ENCODE measurements at places on chromosomes 11 and 22.

- DNase-seq, result no peak
Measured at GRCh38 chr22:20213833-20214708, 54.0 kb downstream of the RTN4R start.

GRCh38 chr22:40602231-40602630 lies 34.3 kb downstream of the MRTFA start:
- no peak for DNase-seq

DNA sequence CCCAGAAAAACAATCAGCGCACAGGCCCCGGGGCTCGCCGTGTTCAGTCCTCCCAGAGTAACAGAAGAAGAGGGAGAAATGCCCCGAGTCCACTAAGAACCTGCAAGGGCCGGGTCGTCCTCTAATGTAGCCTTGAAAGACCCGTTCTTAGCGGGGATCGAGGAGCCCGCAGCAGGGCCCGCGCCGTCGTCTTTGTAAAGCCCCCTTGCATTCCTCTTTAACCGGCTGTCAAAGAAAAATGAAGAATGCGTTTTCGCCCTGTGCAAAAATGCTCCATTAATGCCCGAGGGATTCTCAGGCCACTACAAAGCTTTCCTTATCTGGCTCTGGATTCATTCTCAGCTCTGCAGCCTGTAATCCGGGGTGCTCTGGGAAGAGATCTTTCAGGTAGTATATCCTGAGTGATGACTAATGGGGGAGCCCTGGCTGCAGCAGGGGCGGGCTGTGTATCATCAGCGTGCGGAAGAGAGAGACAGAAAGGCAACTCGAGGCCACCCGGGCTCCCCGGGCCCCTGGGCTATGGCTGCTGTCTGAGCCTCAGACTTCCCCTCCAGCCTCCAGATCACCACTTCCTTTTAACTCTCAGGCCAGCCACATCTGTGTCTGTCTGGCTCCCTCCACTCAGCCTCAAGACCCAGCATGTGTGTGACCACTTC lies 78.2 kb downstream of the FBLN1 start:
- DNase-seq, result no peak

- no peak for DNase-seq
Measured at GRCh38 chr11:130675371-130675821, 227.0 kb downstream of the ADAMTS15 start.

GRCh38 chr11:12693479-12694182 lies 19.4 kb downstream of the TEAD1 start:
- no peak for DNase-seq

GRCh38 chr11:134332782-134333181 lies 994 bp downstream of the GLB1L2 start:
- no peak for DNase-seq

GRCh38 chr11:20070459-20070858 lies 89.8 kb downstream of the DBX1 start:
- DNase-seq, result no peak

DNA sequence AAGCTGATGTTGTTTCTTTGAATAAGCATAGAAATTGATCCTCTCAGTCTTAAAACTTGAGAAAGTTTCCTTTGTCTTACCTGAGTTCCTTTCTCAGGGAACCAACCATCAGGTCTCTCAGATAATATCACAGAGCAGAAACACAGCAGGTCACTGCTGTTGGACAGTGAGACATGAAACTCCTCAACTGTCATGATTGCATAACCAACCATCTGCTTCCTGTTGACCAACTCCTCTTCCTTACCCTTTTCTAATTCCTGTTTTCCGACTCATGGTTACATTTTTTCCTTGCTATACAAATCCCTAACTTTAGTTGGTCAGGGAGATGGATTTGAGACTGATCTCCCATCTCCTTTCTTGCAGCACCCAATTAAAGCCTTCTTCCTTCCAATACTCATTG lies 845.3 kb downstream of the FAM181B start:
- no peak for DNase-seq

DNA sequence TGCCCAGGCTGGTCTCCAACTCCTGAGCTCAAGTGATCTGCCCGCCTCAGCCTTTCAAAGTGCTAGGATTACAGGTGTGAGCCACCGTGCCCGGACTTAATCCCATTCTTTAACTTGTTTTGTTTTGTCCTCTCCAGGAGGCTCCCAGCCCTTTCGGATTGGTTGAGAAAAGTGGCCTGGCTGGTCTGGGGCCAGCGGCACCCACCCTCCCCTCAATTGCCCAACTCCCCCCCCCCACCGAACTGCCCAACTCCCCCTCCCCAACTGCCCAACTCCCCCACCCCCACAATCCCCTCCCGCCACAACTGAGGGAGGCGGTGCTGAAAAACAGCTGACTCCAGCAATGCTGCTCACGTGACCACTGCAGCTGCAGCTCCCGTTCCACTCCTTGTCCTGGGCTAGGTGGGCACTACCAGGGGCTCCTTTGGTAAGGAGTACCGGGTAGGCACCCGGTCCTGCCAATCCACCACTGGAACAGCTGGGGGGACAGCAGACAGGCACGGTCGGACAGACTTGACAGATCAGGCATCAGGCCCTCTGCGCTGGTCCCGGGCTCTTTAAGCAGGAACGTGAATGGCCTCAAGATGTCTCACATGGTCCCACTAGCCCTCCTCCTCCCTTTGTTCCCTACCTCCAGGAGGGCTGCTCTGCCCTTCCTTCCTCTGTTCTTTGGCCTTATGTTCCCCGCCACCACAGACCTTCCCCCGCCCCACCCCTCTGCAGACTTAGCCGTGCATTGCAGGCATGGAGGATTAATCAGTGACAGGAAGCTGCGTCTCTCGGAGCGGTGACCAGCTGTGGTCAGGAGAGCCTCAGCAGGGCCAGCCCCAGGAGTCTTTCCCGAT lies at the start of gene TCN2:
TCN2 (plus strand) TSS at position 720 of the 845 bp plus-strand sequence. CDS start 158 bp downstream, outside the sequence.
- peak; percentile 48 for DNase-seq

DNA sequence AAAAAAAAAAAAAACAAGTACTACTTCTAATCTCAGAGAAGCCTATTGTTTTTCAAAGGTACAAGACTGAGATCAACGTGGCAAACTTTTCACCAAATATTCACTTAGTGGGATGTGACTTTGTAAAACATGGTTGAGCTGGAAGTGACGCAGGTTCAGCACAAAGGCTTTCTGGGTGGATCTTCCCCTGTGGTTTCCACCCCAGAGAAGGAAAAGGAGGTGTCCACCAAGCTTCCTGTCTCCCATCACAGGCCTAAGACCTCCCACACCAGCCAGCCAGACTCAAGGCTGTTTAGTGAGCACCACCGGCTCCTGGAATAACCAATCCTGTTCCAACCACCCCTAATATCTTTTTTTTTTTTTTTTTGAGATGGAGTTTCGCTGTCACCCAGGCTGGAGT lies 5.7 kb downstream of the TMEM184B start:
- DNase-seq, result peak; percentile 45

GRCh38 chr22:27283714-27284113 lies 517.8 kb downstream of the MN1 start:
- DNase-seq, result no peak

GRCh38 chr11:128492903-128493569 lies 94.3 kb downstream of the ETS1 start:
- no peak for DNase-seq

GRCh38 chr11:78949976-78950690 lies 375.5 kb upstream of the NARS2 start:
- DNase-seq, result no peak

DNA sequence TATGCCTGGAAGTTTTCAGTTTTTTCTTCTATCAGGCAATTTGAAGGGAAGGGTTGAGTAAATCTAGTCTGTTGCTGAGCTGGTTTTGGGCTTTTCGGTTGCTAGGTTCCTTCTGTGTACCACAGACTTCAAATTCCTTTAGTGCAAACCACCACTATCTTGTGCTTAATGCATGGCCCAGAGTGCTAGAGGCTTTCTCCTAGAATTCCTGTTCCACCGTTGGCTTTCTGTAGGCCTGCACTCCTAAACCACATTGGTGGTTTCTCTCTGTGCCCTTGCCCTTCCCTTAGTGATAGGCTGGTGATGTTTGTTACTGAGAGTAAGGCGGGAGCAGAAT lies 47.1 kb upstream of the CTSC start:
- DNase-seq, result no peak

DNA sequence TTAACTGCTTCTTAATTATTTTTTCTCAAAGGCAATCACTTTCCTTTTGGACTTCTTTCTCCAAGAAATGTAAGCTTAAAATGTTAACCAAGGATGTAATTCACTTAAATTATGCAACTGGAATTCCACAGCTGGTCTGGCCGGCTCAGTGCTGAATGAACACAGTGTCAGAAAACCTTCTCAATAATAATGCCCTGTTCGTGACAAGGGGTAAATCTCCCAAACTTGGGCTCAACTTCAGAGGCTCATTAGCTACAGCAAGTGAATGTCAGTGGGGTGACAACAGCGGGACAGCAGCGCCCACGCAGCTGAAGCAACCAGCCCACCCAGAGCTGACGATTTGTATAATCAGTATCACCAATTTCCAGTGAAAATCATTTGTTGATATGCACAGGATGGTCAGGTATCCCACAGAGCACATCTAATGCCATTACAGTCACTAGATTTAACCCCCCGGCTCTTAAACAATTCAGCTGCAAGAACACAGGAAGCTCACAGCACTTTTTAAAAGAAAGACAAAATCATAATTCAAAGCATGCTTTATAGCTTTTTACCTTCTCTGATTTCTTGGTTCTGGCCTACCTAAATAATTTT lies 704.8 kb downstream of the DLG2 start:
- DNase-seq, result no peak

- DNase-seq, result no peak
Measured at GRCh38 chr11:45316258-45316657, 30.1 kb upstream of the SYT13 start.

DNA sequence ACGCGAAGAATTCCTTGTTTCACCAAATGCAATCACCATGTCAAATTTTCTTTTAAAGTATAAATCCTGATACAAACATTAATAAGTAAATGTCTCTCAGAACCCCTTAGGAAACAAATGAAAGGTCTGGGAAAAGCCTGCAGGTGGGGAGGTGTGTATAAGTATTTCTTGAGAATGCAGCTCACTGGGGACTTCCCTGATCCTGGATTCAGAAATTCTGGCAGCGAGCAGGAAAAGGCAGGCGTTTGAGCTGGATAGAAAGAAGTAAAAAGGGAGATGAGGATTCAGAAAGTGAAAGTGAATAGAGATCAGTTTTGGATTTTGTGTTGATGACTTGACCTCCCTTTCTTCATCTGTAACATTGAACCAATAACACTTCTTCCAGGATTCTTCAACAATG lies 68.3 kb upstream of the CTSC start:
- no peak for DNase-seq

DNA sequence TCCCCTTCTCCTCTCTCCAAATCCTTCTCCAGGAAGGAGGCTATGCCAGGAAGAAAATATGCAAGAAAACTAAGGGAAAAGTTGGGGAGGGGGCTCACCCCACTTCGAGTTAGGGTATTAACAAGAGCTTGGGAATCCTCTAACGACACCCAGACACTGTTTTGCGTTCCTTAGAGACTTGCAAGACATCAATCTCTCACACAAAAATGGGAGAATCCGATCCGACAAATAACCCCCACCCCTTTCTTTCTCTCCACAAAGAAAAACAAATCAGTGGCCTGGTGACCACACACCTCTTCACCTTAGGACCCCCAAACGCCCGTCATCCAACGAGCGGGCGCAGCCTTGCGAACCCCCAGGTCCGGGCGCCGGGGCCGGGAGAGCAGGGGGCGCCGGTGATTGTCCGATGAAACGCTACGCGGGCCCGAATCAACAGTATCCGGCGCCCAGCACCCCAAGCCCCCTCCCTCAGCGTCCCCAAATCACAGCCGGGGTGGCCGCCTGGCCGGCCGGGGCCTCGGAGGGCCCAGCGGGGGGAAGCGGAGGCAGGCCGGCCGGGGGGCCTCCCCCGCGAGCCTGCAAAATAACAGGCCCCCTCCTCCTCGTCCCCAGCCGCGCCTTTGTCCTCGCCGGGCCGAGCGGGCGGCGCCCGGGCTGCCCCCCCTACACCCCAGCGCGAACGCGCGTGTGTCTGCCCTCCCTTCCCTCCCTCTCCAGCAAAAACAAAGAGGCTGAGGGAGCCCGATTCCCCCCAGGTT lies 690 bp downstream of the CSNK1E start:
- DNase-seq, result peak; percentile 40

DNA sequence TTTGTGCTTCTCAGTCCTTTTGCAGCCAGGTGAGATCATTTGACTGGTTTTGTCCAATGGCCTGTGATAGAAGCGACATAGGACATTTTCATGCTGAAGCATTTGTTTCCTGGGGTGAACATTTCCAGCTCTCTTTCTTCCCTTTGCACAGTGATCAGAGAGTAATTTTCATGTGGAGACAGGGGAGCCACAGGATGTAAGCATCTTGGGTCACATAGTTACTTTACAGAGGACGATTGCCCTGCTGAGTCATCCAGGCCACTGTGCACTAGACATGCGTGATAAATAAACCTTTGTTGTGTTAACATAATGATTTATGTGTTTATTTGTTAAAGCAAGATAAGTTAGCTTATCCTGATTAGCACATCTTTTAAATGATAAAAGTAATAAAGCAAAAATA lies 263.5 kb upstream of the CCDC179 start:
- no peak for DNase-seq

DNA sequence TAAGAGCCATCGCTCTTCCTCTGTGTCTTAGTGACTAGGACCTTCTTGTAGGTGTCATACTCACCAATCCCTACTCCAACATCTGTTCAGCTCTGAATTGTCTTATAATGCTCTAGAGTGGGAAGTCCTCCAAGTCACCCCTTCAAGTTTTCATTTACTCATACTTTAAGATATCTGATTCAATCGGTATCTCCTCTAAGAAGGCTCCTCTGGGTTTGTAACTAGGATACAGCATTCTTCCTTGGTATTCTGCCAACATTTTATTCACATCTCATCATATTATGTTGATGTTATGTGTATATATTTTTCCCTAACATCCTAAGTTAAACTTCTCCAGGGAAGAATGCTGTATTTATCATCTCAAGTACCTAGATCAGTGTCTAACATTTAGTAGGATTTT lies 662.1 kb downstream of the NTM start:
- no peak for DNase-seq

DNA sequence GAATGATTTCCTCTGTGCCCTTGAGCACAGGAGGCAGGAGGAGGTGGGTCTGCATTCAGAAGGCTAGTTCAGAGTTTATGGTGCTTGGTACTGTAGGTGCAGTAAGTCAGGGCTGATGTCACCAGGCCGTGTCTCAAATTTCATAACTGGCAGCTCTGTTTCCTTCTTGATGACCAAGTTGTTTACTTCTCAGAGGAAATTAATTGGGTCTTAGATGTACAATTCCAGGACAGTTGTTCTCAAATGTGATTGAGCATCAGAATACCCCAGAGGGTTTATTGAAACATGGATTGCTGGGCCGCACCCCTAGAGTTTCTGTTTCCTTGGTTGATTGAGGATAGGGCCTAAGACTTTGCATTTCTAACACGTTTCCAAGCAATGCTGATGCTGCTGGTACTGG lies 6.2 kb downstream of the AMOTL1 start:
- no peak for DNase-seq

- peak; percentile 24 for DNase-seq
Measured at GRCh38 chr11:75576499-75576918, 14.5 kb downstream of the SERPINH1 start.

DNA sequence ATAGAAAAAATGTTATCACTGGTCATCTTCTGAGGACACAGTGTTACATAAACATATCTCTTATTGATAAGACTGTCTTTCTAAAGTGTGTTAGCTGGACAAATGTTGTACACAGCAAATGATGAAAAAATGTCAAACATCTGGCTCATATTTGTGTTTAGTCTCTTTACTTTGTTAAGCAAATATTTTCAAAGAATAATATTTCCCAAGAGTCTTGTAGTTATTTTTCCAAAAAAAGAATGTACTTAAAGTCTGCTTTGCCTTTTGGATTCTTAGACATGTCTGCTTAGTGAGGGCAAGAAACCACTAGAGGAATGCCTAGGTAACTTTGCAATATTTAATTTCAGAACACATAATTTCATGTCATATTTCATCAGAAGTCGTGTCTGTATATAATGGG lies 23.9 kb upstream of the CCDC179 start:
- DNase-seq, result no peak

GRCh38 chr22:45450921-45451651 lies 37.6 kb downstream of the RIBC2 start:
- no peak for DNase-seq

Measured in activated naive CD8-positive, alpha-beta T cell treated with anti-CD3 and anti-CD28 coated beads, Interleukin-2, amount 50 U/mL, for 24 hours (primary cell).